ENCODE measurements at places on chromosomes 6 and 20.

DNA sequence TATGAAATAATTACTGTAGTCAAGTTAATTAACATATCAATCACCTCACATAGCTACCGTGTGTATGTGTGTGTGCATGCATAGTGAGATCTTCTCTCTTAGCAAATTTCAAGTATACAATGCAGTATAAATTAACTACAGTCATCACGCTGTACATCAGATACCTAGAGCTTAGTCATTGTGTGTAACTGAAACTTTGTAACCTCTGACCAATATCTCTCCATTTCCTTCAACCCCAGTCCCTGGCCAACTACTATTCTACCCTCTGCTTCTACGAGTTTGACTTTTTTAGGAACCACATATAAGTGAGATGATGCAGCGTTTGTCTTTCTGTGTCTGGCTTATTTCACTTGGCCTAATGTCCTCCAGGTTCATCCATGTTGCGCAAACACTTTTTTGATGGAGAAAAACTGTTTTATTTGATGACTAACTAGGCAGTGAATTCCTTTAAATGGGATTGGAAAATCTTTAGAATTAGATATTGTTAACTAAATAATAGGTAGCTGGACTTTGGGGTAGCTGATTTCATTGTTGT lies 459.5 kb downstream of the DHX35 start:
- DNase-seq = no peak

DNA sequence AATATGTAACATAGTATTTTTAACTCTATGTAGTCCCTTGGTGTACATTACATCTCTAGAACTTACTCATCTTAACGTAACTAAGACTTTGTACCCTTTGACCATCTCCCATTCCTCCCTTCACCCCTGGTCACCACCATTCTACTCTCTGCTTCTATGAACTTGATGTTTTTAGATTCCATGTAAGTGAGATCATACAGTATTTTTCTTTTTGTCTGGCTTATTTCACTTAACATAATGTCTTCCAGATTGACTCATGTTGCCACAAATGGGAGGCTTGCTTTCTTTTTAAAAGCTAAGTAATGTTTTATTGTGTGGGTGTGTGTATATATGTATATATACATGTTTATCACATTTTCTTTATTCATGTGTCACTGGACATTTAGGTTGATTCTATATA lies 55.8 kb downstream of the TMEM200A start:
- DNase-seq = no peak

DNA sequence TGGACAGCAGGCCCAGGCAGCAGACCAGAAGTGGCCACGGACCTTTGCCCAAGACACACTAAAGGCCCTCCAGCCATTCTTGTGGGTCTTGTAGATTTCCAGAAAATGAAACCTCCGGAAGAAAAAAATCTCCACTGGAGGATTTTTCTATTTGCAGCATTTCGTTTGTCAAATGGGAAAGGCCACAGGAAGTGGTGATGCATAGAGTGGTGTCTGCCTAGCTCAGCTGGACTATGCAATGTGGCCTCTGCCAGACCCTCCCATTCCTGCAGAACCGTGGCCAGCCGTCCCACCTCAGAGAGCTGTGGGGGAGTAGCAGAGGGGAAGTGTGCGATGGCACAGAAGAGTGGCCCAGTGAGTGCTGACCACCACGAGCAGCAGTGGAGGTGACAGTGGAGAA lies 24.0 kb upstream of the INSM1 start:
- DNase-seq = no peak

- no peak for DNase-seq
These were observed 114.6 kb downstream of the JPH2 start for GRCh38 chr20:44072384-44072783.

GRCh38 chr6:161836643-161837448 lies 563.0 kb upstream of the AGPAT4 start:
- DNase-seq = no peak

DNA sequence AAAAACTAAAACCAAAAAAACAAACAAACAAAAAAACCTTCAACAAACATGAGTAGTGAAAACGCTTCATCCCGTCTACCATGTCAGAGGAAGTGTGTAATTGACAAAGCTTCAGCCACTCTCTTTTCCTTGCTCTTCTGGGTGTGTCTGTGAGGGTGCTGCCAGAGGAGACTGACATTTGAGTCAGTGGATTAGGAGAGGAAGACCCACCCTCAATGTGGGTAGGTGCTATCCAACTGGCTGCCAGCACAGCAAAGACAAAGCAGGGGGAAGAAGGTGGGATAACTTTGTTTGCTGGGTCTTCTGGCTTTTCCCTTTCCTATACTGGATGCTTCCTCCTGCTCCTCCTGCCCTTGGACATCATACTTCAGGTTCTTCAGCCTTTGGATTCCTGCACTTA lies 145.6 kb downstream of the TASP1 start:
- DNase-seq = no peak

DNA sequence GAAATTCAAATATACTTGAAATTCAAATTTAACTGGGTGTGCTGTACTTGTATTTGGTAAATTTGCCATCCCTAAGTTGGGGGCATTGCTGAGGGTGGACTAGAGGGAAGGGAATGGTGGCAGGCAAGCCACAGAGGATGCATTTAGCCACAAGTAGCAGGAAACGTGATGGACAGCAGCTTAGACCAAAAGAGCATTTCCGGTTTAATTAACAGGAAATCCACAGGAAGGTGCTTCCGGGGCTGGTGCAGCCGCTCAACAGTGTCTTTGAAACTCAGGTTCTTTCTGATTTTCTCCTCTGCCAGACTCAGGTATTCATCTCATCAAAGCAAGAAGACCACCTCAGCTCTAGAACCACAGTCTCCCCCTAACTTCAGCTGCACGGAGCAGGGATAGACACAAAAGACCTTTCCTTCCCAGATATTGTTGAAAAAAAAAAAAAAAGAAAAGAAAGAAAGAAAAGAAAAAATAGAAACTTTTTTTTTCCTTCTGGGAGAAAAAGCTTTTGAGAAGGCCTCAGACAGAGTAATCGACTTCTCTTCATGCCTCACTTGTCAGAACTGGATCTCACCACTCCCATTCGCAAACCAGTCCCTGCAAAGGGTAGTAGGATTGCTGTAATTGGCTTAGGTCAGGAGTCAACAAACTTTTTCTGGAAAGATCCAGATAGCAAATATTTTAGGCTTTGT lies 8.0 kb upstream of the BCAS1 start:
- no peak for DNase-seq

DNA sequence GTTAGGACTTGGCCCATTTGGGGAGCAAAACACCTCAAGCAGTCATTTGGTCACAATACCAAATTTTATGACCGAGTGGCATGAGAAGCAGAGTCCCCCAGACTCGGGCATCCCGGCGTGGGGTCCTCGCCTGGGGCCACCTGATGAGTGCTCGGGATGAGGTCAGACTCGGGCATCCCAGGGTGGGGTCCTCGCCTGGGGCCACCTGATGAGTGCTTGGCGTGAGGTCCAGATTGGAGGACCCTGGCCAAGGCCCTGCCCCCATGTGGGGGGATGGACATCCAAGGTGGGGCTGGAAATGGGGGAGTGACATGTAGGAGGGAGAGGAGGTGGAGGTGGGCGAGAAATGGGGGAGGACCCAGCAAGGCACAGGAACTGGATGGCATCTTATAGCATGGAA lies 56.1 kb upstream of the CST7 start:
- no peak for DNase-seq

- no peak for DNase-seq
These were observed 199.3 kb downstream of the ARID1B start for GRCh38 chr6:156976216-156977127.

GRCh38 chr20:58875541-58876134 lies 23.1 kb downstream of the GNAS start:
- no peak for DNase-seq

DNA sequence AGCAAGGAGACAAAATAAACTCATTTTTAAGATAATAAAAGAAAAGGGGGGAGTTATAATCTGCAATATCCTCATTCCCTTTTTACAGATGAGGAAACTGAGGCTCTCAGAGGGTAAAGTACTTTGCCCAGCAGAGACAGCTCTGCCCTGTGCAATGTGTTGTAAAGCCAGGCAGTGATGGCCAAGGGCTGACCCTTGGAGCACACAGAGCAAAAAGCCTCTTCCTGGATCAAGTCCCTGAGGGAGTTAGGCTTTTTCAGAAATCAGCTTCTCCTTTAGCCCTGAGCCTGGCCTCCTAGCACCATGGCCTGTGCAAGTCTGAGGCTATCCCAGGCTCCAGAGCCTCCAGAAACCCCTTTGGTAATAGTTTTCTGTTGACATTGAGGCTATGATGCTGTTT lies 234.8 kb downstream of the PHACTR1 start:
- no peak for DNase-seq

- DNase-seq = peak; percentile 83
These were observed 1.6 kb downstream of the UTRN start for GRCh38 chr6:144286503-144287393.

DNA sequence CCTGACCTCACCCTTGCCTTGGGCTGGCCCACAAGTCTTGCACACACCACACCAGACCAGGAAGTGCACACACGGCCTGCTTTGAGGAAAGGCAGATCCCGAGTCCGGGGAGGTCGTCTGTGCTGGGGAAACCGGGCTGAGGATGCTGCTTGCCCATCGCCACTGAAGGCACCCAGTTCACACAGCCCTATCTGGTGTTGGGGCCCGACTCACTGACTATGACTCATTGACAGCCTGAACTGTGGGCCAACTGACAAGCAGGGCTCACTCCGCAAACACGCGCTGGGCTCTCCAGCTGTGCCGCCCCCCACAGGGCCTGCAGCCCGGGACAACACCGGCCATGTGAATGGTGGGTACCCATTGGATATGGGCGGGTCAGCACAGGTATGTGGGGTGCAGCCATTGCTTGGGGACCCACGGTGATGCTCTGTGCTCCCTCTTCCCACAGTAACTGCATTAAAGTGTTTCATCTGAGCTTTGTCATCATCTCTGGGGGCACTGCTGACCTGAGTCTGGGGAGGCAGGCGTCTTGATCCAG lies 1.6 kb downstream of the SAMD10 start:
- DNase-seq = no peak

GRCh38 chr6:24692003-24692402 lies 25.1 kb downstream of the ACOT13 start:
- DNase-seq = no peak

- DNase-seq = no peak
These were observed 181.9 kb upstream of the CCN2 start for GRCh38 chr6:132132924-132133639.

GRCh38 chr20:1894951-1895673 lies at the start of gene SIRPA:
SIRPA (plus strand) TSS chr20:1895407; CDS start chr20:1895448, 41 bp downstream.
- peak; percentile 76 for DNase-seq

GRCh38 chr6:136274062-136274461 lies 15.6 kb downstream of the BCLAF1 start:
- no peak for DNase-seq

DNA sequence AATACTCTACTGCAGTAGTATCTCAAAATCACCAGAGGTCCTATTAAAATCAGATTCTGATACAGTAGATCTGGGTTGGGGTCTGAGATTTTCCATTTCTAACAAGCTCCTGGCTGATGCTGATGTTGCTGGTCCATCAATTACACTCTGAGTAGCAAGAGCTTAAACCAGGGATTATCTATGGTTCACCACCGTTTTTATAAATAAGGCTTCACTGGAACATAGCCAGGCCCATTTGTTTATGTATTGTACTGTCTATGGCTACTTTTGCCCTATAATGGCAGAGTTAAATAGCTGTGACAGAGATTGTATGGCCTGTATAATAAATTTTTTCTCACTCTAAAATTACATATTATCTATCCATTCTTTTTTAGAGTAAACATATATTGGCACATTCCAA lies 53.0 kb downstream of the NUDT3 start:
- DNase-seq = no peak

GRCh38 chr20:13139459-13140150 lies 81.5 kb upstream of the ISM1 start:
- no peak for DNase-seq

GRCh38 chr20:641516-641875 lies 11.5 kb downstream of the SRXN1 start:
- DNase-seq = no peak

DNA sequence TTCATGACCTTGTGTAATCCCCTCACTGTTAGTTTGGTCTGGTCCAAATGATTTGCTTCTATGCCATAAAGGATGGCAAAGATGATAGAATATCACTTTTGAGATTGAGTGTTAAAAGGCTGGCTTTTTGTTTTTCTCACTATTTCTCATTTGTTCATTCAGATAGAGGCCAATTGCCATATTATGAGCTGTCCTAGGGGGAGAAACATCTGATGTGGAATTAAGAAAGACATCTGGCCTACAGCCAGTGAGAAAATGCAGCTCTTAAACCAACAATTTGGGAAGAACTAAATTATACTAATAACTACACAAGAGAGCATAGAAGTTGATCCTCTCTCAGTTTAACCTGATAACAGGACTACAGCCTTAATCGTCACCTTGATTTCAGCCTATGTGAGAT lies 1668.6 kb downstream of the GRIK2 start:
- no peak for DNase-seq

GRCh38 chr6:118712969-118713368 lies 61.6 kb upstream of the CEP85L start:
- DNase-seq = no peak

DNA sequence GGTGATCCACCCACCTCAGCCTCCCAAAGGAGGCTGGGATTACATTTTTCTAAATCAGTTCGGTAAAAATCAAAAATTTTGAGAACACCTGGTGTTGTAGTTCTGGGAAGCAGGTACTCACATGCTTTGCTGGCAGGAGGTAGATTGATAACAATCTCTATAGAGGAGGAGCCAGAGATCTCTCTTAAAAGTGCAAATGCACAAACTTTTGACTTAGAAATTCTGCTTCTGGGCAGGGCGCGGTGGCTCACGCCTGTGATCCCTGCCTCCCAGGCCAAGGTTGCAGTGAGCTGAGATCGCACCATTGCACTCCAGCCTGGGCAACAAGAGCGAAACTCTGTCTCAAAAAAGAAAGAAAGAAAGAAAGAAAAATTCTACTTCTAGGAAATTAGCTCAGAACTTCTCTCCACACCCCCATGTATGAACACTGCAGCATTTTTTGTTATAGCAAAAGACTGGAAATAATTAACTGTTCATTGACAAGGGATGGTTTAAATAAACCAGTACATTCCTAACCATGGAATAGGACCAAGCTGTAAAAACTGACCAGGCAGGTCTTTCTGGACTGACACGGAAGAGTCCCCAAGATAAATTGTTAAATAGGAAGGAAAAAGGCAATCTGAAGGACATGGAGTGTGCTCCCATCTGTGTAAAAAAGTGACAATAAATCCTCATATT lies 14.4 kb upstream of the TRIB3 start:
- no peak for DNase-seq

GRCh38 chr20:33657704-33658095 lies 4.4 kb upstream of the C20orf144 start:
- no peak for DNase-seq

All from ecto neural progenitor cell (in vitro differentiated cells).